ENCODE measurements at places on chromosomes 3 and 15.
A peak's percentile ranks its signal among the peaks of the same experiment; 100 is the strongest.

GRCh38 chr3:36496684-36497633, 116.7 kb downstream of the STAC start:
- ATAC-seq: peak; percentile 69

DNA sequence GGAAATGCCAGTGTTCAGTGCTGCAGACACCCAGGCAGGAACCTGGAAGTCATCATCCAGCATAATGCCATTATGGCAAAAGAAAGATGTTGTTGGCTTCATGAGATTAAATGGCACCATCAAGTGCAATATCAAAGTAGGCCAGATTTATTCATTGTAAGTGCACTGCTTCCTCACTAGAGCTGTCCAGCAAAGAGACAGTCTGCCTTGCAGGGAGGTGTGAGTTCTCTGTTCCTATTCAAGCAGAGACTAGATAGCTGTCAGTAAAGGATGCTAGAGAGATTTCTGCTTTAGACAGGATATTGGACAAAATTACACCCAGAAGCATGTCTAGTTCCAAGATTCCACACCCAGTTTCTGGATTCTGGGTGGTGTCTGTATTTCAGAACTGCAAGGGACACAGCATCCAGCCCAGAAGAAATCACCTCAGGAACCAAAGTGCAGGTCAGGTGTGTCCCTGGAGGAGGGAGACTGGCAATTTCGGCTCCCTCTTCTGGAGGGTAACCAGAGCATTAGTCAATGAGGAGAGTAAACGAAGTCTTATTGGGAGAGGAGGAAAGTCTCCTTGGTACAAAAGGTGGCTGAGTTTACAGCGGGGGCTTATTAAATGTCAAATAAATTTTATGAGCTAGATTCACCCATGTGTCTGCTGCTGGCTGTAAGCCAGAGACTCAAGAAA, 377.3 kb downstream of the EPHB1 start:
- no peak for ATAC-seq

GRCh38 chr3:194672876-194673275, 885 bp upstream of the LSG1 start:
- peak; percentile 1 for ATAC-seq

- ATAC-seq: peak; percentile 94
Measured at GRCh38 chr3:13461169-13462124, 18.7 kb upstream of the HDAC11 start.

GRCh38 chr3:188241883-188242282, 87.9 kb downstream of the LPP start:
- ATAC-seq: no peak

- ATAC-seq: no peak
Measured at GRCh38 chr3:177343122-177343625, 145.9 kb upstream of the TBL1XR1 start.

GRCh38 chr3:147360051-147360439, 46.3 kb downstream of the ZIC4 start:
- ATAC-seq: no peak

DNA sequence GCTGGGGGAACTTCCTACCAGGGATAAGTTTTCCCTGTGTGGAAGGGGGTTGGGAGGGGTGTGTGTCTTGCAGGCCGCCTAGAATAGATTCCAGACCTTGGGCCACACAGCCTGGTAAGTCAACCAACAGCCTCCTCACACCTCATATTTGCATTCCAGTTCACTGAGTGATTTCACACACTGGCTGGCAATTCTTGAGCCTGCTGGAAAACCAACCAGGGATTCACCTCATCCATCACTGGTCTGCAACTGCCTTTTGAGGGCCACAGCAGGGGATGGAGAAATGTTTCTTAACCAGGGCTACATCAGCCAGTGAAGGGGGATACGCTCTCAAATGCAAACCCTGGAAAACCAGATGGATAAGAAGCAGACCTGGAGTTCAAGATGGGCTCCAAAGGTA, 2.0 kb downstream of the FSTL1 start:
- ATAC-seq: peak; percentile 2

DNA sequence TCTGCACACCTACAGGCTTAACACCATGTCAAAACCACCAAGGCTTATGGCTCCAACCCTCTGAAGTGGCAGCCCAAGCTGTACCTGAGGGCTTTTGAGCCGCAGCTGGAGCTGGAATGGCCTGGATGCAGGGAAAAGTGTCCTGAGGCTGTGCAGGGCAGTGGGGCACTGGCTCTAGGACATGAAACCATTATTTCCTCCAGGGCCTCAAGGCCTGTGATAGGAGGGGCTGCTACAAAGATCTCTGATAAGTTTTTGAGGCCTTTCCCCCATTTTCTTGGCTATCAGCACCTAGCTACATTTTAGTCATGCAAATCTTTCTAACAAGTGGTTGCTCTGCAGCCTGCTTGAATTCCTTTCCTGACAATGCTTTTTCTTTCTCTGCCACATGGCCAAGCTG, 37.6 kb downstream of the SPATA16 start:
- no peak for ATAC-seq

GRCh38 chr3:23959135-23959900, 14.2 kb downstream of the NR1D2 start:
- no peak for ATAC-seq

DNA sequence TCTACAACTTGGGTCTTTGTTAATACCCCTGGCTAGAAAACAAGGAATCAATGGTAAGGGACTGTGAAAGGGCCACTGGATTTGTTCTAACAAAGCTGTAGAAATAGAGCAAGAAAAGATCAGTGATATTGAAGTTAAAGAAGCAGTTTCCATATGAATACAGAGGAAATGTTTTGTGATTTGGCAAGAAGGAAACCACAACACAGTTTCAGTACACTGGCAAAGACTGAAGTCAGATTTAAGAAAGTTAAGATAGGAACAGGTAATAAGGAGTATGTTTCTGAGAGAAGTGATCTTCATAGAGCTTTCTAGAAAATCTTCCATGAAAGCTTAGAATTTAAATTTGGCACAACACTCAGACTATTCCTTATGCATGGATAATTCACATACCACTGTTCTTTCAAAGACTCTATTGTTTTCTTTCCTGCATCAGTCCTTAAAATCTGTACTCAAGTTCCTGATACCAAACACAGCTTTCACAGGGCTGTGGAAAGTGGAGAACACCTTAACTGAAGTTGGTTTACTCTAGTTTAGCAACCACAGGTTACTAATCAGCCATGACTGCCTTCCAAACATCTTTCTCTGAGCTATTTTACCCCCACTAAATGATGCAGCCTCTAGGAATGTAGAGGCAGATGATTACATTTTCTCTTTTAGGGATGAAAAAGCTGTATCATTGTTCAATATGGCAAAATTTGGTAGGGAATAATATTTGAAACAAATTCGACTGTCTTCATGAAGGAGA, 32.4 kb upstream of the ALCAM start:
- no peak for ATAC-seq

DNA sequence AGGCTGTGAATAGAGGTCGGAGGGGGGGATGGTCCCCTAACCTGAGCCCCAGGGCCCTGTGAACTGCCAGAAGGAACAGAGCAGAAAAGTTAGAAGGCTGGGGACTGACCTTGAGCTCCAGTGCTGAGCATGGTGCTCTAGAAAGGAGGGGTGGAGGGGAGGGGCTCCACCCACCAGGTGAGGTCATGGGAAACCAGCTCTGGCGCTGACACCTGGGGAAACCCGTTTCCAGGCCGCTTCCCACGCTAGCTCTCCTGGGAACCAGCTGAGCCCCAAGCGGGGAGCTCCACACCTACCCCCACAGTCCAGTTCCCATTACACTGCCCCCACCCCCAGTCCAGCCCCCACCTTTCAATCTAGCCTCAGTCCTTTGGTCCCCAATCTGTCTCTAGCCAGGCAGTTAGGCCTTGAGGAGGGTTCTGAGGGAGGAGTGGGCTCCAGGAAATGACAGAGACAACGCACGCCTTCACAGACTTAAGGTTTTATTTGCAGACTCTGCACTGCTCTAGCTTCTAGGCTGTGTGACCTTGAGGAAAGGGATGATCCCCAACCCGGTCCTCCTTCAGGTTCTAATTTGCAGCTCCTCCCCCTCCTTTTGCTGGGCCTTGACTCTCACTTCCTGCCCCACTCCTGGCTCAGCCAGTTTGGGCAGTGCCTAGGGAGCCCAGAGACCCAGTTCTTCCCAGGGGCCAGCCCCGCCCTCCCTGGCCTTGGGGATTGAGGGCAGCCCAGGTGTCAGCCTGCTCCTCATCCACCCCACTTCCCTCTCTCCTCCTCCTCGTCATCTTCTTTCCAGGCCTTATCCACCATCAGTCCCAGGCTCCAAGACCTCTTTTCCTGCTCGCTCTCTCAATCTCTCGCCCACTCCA, 2.1 kb downstream of the RHOV start:
- ATAC-seq: no peak

DNA sequence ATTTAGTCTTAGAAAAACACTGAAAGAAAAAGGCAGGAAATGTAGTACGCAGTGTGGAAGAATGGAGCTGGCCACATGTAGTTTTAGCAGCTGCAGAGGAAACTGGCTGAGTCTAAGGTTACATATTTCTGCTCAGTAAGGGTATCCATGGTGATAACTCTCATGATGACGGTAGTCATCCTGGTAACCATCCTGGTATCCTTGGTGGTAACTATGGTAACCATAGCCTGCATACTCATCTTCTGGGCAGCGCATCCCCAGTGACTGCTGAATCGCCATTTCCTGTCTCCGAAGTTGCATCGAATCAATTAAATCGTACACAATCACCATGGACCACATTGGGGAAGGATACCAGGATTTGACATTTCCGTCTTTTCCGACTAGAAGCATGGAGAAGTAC, 35.7 kb downstream of the CCDC80 start:
- ATAC-seq: no peak

GRCh38 chr3:160135851-160136250, 89.4 kb upstream of the C3orf80 start:
- ATAC-seq: no peak

GRCh38 chr15:79496838-79497237, 64.7 kb downstream of the MINAR1 start:
- no peak for ATAC-seq

GRCh38 chr15:98398886-98399285, 249.5 kb upstream of the IGF1R start:
- ATAC-seq: no peak

- ATAC-seq: no peak
Measured at GRCh38 chr3:123724306-123724705, 139.5 kb upstream of the HACD2 start.

- no peak for ATAC-seq
Measured at GRCh38 chr15:100650685-100651084, 48.3 kb downstream of the ASB7 start.

DNA sequence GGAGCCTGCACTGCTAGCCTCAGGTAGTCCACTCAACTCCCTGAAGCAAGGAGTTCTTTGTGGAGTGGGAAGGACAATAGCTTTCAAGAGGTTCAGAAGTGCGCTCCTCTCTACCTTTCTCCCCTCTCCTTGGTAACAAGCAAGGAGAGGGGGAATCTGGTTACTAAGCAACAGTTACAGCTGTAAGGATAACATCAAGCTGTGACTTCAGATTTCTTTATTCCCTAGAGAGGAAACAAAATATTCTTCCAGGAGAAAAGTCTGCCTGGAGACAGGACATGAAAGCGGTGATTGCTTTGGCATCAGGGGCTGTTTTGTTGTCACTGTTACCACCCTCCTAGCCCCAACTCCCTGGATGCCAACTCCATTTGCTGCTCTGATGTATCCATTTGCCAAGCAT, 70.4 kb downstream of the TRANK1 start:
- ATAC-seq: no peak

DNA sequence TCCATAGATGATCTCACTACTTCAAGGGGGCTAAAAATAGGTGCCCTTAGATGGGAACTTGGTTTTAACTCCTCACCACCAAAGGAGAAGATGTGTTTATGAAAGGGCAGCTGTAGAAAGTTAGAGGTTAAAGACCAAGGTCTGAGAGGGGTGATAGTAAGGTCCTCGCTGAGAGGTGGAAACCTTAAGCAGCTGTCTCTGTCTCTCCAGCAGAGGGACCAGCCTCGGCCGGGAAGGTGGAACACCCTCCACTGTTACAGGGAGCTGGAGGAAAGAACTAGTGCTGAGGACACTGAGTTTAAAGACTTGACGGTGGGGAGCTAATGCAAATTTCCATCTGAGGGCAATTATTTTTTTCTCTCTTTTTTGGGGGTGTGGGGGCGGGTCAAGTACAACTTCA, 8.9 kb upstream of the RLBP1 start:
- ATAC-seq: no peak

DNA sequence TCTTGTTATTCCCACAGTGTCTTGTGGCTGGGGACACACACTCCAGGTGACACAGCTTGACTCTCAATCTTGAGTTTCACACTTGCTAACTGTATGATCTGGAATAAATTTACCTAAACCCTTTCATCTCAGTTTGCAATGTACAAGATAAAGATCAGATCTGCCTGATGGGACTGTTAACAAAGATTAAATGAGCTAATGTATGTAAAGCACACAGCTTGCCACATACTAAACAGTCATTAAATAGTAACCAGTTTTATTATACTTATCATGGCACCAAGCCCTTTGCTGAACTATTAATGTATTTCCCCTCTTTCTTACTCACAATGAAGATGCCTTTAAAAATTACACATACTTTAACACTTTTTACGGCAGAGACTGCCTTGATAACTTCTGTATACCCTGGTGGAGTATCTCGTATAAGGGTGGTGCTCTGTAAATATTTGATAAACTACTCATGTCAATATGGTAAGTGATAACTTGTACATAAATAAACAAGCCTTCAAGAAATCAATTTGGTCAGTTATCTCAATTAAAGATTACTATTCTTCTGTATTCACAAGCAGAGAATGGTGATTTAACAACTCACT, 184.5 kb downstream of the STAG1 start:
- ATAC-seq: no peak

DNA sequence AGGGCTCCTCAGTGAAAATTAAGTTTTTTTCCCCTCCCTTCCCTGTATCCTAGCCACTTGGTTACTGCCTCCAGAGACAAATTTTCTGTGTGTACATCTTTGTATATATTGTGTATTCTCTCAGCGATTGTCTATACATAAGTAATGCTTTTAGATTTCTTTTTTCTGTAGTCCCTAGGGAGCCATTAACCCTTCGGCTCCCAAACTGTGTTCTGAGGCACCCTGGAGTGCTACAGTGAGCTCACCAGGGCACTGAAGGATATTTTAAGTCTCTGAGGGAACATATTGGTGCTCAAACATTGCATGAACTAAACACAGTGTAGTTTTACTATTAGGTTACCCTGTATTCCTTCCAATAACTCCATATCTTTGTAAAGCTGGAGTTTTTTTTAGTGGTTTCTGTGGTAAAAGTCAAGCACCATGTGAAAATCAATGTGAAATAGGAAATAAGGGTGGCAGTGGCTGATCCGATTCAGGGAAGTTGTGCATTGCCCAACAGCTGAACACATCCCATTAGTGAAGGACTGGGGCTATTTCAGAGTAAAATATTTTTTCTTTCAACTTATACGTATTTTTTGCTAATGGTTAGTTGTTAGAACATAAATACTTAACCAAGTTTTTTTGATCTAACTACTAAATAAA, 43.0 kb downstream of the USP13 start:
- no peak for ATAC-seq

DNA sequence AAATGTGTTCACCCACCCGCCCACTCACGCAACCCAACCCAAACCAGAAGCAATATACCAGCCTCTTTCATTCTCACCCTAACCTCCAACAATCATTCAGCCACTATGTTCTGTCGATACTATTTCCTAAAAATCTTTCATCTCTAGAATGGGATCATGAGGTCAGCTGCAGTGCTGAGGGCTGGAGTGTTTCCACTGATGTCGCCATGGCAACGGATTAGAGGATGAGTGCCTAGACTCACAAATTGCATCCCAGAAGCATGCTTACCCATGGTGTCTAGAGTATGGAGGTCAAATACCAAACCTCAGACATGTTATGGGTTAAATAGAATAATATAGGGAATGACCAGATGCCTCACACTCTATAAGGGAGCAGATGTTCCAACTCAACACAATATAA, 138.5 kb downstream of the GABRB3 start:
- ATAC-seq: no peak

All from motor neuron (in vitro differentiated cells).